ENCODE measurements at places on chromosomes 2 and 18. TPM values are rescaled to one million over a fixed set of nuclear protein-coding genes. Genes with fewer than 3 reads are reported as not detected.

- H3K36me3 ChIP-seq, result no peaks in the 10 kb centered on the region
- no peaks in the 10 kb centered on the region for H3K27me3 ChIP-seq
- peak; percentile 26 for DNase-seq
- no peak overlapping the region for H3K4me3 ChIP-seq
Measured at GRCh38 chr2:188524519-188525113, 232.9 kb downstream of the GULP1 start.

- H3K36me3 ChIP-seq, result no peaks in the 10 kb centered on the region
- DNase-seq, result no peak
- no peak overlapping the region for H3K27ac ChIP-seq
- H3K4me3 ChIP-seq, result no peak overlapping the region
- no peaks in the 10 kb centered on the region for H3K27me3 ChIP-seq
- no peaks in the 10 kb centered on the region for H3K4me1 ChIP-seq
Measured at GRCh38 chr18:64872710-64873458, 724.0 kb upstream of the LINC00305 start.

DNA sequence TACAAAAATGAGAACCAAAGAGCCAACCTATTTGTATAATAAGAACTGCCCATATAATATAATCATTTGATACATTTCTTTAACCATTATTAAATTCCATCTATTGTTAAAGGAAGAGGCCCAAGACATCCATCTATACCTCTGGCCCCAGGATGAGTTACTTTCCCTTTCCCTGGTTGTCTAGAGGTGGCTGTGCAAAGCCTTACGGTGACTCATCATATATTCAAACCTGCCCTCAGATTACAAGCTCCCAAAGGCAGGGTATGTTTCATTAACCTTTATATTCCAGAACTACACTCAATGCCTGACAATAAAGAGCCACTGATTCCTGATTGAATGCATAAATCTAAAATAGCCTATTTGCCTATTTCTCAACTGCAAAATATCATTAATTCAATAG lies 105.8 kb upstream of the PID1 start:
- no peak for DNase-seq
- no peak overlapping the region for H3K27ac ChIP-seq
- H3K4me3 ChIP-seq, result no peak overlapping the region

GRCh38 chr2:98396745-98397355 lies 47.8 kb upstream of the INPP4A start:
- H3K27ac ChIP-seq, result no peak overlapping the region
- H3K36me3 ChIP-seq, result no peaks in the 10 kb centered on the region
- no peaks in the 10 kb centered on the region for H3K4me1 ChIP-seq
- no peak overlapping the region for H3K4me3 ChIP-seq
- H3K27me3 ChIP-seq, result no peaks in the 10 kb centered on the region

Gene DES
- 9.4 TPM for total RNA-seq

DNA sequence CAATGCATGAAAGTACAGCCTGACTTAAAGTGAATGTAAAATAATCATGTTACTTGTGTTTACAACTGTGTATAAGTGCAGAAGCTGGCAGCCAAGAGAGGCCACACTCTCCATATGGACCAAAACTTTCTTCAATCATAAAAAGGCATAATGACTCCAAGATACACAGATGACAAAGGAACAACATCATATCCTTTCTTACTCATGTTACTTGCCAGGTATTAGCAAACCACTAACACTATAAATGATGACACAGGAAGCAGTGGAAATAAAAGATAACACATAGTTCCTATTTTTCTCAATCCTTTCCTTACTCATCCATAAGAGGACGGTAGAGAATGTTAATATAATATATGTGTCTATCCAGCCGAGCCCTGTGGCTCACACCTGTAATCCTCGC lies 400.0 kb upstream of the CDH2 start:
- no peak overlapping the region for H3K4me3 ChIP-seq
- no peaks in the 10 kb centered on the region for H3K4me1 ChIP-seq
- no peaks in the 10 kb centered on the region for H3K36me3 ChIP-seq
- no peaks in the 10 kb centered on the region for H3K27me3 ChIP-seq
- no peak for DNase-seq

Gene DNAH6
- 0.67 TPM for total RNA-seq

DNA sequence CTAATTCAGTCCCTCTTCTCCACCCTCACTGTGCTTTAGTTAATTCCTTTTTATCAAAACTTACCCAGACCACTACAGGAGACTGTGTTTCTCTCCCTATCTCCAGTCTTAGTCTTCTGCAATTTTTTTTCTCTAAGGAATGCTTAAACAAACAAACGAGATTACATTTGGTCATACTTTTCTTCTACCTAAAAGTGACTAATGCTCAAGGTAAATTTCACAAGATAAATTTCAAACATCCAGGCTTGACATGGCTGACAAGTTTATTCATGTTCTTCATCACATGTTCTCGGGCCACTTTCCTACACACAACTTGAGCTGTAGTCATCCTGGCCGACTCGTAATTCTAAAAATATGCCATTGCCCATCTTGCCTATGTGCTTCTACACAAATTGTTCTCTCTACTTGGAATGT lies 23.2 kb upstream of the ACSL3 start:
- no peaks in the 10 kb centered on the region for H3K4me1 ChIP-seq
- no peak overlapping the region for H3K27ac ChIP-seq
- no peaks in the 10 kb centered on the region for H3K27me3 ChIP-seq
- no peak overlapping the region for H3K4me3 ChIP-seq
- no peaks in the 10 kb centered on the region for H3K36me3 ChIP-seq
- no peak for DNase-seq

Gene MYOM1
- 2.8 TPM for total RNA-seq

GRCh38 chr2:56008661-56009431 lies 85.3 kb upstream of the EFEMP1 start:
- no peaks in the 10 kb centered on the region for H3K36me3 ChIP-seq
- H3K4me3 ChIP-seq, result no peak overlapping the region
- DNase-seq, result peak; percentile 28
- H3K4me1 ChIP-seq, result no peaks in the 10 kb centered on the region

Gene RAB6C
- total RNA-seq, result not detected

DNA sequence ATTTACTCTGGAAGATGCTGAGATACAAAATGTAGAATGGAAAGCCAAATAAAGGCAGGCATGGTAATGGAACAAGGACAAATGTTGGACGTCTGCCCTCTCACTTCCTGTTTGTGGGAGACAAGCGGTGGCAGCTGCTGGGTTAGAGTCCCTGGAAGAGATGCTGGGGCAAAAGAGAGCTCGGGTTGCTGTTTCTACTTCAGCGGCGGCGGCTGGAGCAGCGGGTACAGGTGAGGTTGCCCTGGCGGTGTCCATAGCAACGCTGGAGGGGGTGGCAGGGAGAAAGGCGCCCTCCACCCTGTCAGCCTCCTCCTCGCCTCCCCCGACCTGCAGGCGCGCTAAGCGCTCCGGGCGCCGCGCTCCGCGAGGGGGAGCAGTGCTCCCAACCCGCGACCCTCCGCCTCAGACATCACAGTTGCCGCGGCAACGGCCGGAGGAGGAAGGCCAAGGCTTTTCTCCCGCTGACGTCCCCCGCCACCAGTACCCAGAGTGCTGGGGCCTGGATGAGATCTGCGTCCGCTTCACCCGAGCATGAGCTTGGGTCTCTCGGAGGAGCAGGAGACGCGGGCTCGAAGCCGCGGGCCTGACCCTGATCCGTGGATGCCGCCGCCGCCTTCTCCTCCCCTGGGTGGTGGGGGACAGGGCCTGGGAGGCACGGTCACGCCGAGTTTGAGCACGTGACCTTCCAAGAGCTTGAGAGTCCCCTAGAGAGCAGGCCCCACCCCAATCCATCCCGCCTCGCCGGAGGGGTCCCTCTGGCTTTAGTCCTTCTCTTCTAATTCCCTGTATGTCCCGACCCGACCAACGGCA lies 65.6 kb downstream of the NOL4 start:
- no peak overlapping the region for H3K4me3 ChIP-seq
- DNase-seq, result peak; percentile 29
- peaks cover 11% of the 10 kb centered on the region for H3K27me3 ChIP-seq
- H3K36me3 ChIP-seq, result no peaks in the 10 kb centered on the region
- no peak overlapping the region for H3K27ac ChIP-seq

Data from adrenal gland (tissue), 19 donors.